ENCODE measurements at places on chromosomes 13 and 19.

- no peak for DNase-seq
These were observed 17.0 kb downstream of the KANK2 start for GRCh38 chr19:11180346-11180745.

- no peak for DNase-seq
These were observed 260.0 kb downstream of the NDFIP2 start for GRCh38 chr13:79740991-79741390.

GRCh38 chr13:101211261-101211660 is 205.0 kb downstream of the NALCN start:
- DNase-seq = no peak

GRCh38 chr19:32652894-32653598 is 21.9 kb downstream of the ANKRD27 start:
- DNase-seq = no peak

- DNase-seq = no peak
These were observed 73.7 kb upstream of the NPAS1 start for GRCh38 chr19:46945694-46946489.

GRCh38 chr13:86792153-86792651 is 879.0 kb upstream of the SLITRK5 start:
- no peak for DNase-seq

DNA sequence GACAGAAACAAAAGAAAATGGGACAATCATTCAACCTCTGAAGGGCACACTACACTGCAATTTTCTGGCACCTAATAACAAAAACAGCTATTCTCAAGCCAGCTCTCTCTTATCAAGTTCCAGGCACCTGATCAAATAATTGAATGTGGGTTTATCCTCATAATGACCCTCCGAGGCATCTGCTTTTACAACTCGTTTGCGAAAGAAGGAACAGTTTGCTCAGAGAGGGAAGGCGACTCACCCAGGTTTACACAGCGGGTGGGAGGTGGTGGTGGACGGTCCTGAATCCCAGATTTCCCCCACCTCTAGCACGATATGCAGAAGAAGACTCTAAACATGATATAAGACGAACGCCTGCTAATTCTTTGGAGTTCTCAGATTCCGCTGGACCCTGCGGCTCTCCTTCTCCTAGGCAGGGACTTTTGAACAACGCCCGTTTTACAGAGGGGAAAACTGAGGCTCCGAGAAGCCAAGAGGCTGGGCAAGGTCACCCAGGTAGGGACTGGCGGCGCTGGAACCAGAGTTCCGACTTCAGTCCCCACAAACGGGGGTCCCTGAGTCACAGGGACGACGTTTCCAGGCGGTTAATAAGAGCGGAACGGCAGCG is 641 bp downstream of the SGTA start:
- DNase-seq = no peak

DNA sequence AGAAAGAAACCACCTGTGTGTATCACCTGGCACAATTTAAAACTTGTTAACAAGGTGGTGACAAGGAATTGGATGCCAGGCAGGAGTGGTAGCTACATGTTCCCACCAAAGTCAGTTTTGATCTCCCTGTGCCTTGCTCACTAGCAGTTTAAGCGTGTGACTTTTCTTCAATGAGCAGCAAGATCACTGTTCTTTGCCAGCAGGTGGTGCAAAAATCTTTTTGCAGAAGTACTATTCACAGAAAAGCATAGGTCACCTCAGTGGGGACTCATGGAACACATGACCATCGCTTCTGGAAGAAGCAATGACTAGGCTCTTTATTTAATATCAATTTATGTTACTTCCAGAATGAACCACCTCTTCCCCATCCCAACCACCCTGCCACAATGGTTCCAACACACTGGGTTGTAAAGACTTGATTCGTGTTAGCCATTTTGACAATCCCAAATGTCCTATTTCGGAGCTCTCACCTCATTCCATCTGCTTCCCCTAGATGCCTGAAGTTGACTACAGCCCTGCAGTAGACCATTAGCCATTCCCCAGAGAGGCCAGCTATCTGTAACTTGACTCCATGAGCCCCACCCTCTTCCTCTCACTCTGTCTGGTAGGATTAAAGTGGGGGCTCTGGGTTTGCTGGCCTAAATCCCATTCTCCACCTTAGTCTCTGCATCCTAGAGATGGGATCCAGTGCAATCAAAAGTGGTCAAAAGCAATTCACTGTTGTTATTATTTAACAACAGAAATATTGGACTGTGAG is 59.1 kb upstream of the TNFRSF19 start:
- no peak for DNase-seq

DNA sequence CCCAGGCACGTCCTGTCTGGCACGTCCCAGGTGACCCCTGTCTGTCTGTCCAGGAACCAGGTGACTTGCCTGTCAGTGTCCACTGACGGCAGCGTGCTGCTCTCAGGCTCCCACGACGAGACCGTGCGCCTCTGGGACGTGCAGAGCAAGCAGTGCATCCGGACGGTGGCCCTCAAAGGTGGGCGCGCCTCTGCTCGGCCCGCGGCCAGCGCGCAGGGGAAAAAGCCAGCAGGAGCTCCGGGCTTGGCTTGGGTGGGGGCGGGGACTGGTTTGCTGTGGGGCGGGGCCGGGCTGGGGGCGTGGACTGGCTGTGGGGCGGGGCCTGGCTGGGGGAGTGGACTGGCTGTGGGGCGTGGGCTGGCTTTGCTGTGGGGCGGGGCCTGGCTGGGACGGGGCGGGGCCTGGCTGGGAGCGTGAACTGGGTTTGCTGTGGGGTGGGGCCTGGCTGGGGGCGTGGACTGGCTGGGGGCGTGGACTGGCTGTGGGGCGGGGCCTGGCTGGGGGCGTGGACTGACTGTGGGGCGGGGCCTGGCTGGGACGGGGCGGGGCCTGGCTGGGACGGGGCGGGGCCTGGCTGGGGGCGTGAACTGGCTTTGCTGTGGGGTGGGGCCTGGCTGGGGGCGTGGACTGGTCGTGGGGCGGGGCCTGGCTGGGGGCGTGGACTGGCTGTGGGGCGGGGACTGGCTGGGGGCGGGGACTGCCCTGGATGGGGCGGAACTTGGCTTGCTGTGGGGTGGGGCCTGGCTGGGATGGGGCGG is 7.2 kb downstream of the WDR18 start:
- DNase-seq = peak; percentile 33

DNA sequence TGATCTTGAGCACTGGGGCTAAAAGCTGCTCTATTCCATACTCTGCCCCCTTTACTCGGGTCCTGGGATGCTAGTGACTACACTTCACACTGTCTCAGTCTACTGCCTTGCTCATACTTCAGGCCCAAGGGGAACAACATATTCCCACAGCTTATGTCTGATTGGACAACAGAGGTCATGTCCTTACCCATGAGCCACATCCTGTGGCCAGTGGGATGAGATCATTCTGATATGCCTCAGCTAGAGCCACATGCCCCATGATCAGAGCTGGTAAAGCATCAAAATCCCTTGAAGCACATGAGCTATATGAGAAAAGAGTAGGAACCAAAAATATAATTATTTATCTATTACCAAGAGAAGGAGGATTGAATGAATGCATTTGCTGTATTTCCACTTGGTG is 290.1 kb upstream of the TSHZ3 start:
- no peak for DNase-seq

DNA sequence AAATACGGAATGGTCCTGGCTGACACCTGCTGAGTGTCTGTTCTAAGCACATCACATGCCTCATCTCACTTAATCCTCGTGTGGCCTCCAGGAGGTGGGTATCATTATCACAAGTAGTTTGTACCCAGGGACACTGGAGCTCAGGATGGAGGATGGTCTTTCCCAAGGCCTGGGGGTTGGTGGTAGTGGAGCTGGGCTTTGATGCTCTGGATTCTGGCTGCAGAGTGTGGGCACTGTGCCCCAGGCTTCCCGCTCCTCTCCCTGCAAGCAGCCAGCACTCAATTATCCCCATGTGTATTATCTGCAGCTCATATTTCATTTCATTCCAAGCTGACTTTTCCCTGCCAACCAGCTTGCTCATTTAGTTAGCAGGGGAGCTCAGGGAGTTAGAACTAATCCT is 52.1 kb downstream of the SIAH3 start:
- no peak for DNase-seq

DNA sequence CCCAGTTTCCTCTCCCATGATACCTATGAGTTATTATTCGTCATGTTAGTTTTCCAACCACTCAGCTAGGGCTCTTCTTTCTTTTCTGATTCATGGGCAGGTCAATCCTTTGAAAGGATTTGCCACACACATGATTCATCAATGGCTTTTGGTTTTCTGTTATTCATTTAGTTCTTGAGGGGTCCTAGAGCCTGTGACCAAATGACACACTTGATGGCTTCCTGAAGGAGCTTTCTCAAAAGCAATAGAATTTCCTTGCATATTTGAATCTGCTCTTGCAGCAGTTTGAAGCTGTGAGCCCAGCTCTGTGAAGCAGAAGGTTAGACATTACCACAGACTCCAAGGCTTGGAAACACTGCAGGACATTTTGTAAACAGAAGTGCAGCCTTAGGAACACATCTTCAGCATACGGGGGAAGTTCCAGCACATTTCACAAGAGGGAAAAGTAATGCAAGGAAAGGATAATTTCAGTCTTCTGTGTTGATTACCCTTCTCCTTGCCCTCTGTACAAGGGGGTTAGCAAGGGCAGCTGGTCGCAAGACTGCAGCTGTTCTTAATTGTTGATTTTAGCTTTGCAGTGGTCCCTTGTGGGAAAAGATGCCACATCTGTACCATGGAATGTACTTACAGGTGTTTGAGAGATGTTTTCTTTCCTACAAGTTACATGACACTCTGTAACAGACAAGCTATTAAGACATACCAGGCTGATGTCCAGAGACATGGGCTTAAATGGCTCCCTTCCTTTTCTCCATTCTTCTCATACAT is 338.6 kb downstream of the KCNRG start:
- no peak for DNase-seq

GRCh38 chr13:38647312-38647711 is 39.6 kb upstream of the FREM2 start:
- no peak for DNase-seq

GRCh38 chr13:46684287-46685001 is 112.5 kb downstream of the ESD start:
- no peak for DNase-seq

GRCh38 chr19:13633109-13633508 is 126.8 kb upstream of the CACNA1A start:
- no peak for DNase-seq

DNA sequence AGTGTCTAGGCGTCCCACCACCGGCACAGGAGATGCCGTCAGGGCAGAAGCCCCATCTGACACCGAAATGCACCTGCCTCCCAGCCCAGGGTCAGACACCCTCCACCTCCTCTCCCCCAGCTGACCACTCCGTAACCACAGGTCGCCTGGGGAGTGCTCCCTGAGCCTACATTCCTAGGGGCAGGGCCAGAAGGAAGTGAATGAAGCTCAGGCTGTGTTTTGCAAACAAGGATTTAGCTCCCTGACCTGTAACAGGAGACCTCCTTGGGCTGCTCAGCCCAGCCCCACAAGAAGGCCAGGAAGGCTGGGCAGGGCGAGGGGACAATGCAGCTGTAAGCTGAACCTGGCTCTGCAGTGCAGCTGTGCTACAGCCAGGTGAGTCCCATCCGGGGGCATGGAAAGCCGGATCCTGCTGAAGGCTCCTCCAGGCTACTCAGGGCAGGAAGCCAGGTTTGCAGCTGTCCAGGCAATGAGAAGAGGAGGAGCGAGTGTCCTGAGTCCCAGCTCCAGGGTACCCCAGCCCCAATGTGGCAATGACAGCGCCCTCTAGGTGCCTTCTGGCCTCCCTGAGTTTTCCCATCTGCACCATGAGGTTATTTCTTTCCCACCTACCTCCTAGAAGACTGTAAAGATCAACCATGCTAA is 42.1 kb downstream of the RHPN2 start:
- no peak for DNase-seq

DNA sequence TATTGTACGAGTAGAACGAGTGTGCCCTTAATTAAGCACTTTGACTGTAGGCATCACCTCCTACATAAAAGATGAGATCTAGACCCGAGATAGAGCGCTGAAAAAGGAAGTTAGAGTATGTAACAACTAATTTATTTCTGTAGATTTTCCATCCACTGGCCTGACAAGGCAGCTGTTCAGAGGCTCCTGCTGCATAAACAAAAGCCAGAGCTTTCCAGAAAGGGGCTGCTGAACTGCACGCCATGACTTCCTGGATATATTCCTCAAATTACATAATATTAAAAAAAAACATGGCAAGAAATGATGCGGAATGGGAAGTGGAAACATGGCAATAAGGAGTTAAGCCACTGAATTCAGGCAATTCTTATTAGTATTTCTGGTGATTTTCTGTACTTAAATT is 89.7 kb downstream of the AKAP11 start:
- DNase-seq = no peak

- DNase-seq = no peak
These were observed 69.1 kb downstream of the ARHGEF18 start for GRCh38 chr19:7417671-7418324.

DNA sequence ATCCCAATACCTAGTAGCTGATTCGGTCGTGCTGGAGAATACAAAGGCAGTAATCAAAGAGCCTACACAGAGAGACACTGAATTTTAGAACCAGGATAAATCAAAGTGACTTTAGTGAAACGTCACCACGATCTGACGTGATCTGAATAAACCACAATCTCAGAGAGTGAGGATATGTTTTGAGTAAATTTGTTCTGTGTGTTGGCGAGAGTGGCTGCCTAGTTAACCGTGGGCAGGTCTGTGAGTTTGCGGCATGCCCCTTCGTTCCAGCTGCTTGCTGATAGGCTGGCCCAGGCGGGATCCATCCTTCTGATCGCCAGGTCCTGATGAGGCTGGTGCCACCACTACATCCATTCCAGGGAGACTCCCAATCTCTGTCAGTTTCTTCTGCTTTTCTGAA is 40.4 kb downstream of the LRCH1 start:
- peak; percentile 38 for DNase-seq

GRCh38 chr19:16383584-16384161 is 59.0 kb downstream of the KLF2 start:
- DNase-seq = no peak

DNA sequence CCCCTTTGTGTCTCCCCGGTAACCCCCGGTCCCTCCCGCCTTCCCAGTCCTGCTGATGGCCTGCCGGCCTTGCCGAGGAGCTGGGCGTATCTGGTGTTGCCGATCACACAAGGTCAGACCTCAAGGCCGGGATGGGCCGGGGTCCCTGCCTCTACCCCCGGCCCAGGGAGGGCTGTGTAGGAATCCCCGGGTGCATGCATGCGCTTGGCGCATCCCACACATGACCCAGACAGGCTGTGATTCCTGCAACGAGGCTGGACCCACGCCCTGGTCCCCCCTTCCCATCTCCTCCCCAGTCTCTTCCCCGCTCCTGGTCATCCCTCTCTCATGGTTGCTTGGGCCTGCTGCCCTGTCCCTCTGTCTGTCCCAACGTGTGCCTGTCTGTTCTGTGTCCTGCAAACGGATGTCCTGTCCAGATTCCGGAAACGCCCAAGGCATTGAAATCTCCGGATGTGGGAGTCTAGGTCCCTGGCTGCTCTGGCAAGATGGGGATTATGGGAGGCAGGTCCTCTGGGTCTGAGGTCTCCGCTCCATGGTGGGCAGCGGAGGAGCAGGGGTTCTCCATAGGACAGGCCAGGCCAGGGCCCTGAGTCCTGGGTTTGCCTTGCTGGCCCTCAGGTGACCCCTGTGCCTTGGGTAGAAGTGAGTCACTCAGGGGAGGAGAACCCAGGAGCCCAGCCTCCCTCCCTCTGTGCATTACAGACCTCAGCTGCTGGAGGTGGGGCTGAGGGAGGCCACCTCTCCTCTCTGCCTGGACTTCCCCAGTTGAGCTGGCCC is 1.6 kb downstream of the PKN1 start:
- DNase-seq = no peak
